ENCODE measurements at places on chromosomes 2 and 18. TPM values are rescaled to one million over a fixed set of nuclear protein-coding genes. Genes with fewer than 3 reads are reported as not detected.

- H3K36me3 ChIP-seq: no peaks in the 10 kb centered on the region
- H3K27me3 ChIP-seq: no peaks in the 10 kb centered on the region
- H3K4me1 ChIP-seq: no peaks in the 10 kb centered on the region
- DNase-seq: no peak
- H3K4me3 ChIP-seq: no peak overlapping the region
Observed at GRCh38 chr2:8957628-8958027, 45.9 kb downstream of the MBOAT2 start.

Gene AKAIN1
- not detected for total RNA-seq

- DNase-seq: no peak
- H3K27ac ChIP-seq: peak overlapping the region; percentile 46
- no peaks in the 10 kb centered on the region for H3K27me3 ChIP-seq
- no peak overlapping the region for H3K4me3 ChIP-seq
- no peaks in the 10 kb centered on the region for H3K36me3 ChIP-seq
Observed at GRCh38 chr2:217959723-217960122, 43.1 kb downstream of the TNS1 start.

- H3K27ac ChIP-seq: no peak overlapping the region
- H3K27me3 ChIP-seq: no peaks in the 10 kb centered on the region
- no peak overlapping the region for H3K4me3 ChIP-seq
- no peak for DNase-seq
- H3K36me3 ChIP-seq: no peaks in the 10 kb centered on the region
- no peaks in the 10 kb centered on the region for H3K4me1 ChIP-seq
Observed at GRCh38 chr2:239488125-239488524, 87.3 kb upstream of the HDAC4 start.

Gene LCT
- not detected for total RNA-seq

Gene SERPINB4
- 543 TPM for total RNA-seq

- no peaks in the 10 kb centered on the region for H3K36me3 ChIP-seq
- peaks cover 33% of the 10 kb centered on the region for H3K4me1 ChIP-seq
- H3K27ac ChIP-seq: peak overlapping the region; percentile 6
Observed at GRCh38 chr18:44733754-44734465, 53.2 kb downstream of the SETBP1 start.

DNA sequence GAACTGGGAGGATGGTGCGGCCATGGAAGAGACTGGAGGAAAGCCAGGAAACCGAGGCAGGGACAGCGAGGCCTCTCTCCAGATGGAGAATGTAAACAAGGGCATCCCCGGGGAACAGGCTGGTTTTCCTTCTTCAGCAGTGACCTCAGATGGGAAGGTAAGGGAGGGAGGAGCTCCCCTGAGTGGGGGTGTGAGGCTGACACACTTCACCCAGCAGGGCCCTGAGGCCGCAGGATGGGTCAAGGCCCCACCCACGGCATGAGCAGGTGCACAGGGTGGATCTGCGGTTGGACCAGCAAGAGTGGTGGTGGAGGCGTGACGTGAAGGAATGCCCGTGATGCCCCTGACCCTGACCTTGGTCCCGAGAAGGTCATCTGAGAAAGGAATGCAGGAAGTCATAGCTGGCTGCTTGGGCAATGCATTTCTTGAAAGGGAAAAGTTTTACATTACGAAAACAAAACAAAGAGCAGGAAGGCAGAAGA lies 48.1 kb downstream of the ADCY3 start:
- H3K27me3 ChIP-seq: no peaks in the 10 kb centered on the region
- H3K27ac ChIP-seq: peak overlapping the region; percentile 65
- no peak overlapping the region for H3K4me3 ChIP-seq
- DNase-seq: no peak

Gene FHL2
- total RNA-seq: 62.9 TPM

Gene MC2R
- not detected for total RNA-seq

Gene SMYD5
- 5.6 TPM for total RNA-seq

DNA sequence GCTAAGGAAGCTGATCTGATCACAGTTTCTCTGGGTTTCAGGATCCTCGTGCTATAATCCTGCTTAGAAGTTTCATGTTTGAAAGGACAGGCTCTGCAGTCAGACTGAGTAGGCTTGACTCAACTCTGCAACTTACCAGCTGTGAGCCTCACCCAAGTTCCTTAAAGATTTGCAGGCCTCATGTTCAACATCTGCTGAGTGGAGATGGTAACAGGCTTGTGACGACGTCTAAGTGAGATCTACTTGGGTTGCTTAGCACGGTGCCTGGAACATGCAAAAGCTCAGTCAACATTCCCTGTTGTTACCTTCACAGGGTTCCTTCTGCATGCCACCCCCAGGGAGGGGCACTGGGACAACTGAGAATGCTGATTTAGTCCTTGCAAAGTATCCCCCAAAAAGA lies 164.2 kb downstream of the C1D start:
- H3K4me1 ChIP-seq: no peaks in the 10 kb centered on the region
- H3K4me3 ChIP-seq: no peak overlapping the region
- DNase-seq: no peak
- no peak overlapping the region for H3K27ac ChIP-seq
- H3K27me3 ChIP-seq: no peaks in the 10 kb centered on the region

Gene AP1S3
- total RNA-seq: 11.3 TPM

DNA sequence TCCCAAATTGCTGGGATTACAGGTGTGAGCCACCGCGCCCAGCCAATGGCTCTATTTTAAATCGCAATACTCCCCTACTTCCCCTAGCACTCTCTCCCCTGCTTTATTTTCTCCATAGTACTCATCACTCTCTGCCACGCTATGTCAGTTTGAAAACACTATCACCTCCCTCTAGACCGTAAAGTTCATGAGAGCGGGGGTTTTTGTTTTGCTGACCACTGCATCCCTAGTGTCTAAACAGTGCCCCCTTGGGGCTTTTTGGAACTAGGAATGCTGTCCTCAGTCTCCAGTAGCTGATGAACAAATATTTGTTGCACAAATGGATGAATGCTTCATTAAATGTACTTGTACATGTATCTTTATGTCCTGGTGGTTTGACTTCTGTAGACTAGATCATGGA lies 44.1 kb downstream of the ATOH8 start:
- no peaks in the 10 kb centered on the region for H3K36me3 ChIP-seq
- no peak overlapping the region for H3K27ac ChIP-seq
- no peak overlapping the region for H3K4me3 ChIP-seq
- H3K27me3 ChIP-seq: no peaks in the 10 kb centered on the region
